ENCODE measurements at places on chromosomes 6 and 20. TPM values are rescaled to one million over a fixed set of nuclear protein-coding genes. Genes with fewer than 3 reads are reported as not detected.

GLP1R gene
- total RNA-seq = 2.2 TPM

RIPPLY2 gene
- total RNA-seq = not detected

DNA sequence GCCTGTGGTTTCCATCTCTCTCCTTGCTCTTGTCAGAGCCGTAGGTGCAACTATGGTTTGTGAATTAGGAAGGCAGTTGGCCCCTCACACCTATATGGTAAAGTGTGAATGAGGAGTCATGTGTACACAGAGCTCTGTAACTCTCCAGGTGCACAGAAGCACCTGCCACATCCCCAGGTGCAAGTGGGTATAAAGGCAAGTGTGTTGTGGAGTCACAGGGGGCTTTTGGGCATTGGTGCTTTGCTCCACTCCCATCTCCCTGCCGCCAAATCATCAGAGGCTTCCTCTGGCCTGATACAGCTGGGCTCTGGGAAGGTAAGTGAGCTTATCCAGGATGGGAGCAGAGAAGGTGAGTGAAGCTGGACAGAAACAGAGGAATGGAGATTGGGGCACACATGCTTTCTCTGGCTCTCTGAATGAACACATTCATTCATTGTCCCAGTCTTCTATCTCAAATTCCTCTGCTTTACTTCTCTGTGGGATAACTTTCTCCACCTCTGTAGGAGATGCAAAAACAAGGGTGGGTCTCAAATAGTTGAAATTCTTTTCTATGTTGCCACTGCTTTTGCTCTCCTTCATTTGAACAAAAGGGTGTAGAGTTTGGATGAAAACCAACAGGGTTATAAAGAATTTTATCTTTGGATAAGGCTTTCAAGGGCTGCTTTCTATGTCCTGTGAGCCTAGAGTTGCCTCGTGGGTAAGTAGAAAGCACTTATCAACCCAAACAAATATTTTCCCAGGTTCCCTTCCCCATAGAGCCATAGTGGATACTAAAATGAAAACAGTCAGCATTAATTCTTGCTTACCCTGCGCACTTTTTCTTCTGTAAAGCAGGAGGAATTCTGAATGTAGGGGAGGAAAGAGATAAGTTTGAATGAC, 45.0 kb upstream of the RIPOR2 start:
- H3K4me1 ChIP-seq = peaks cover 5% of the 10 kb centered on the region
- H3K36me3 ChIP-seq = peaks cover 3% of the 10 kb centered on the region
- no peak overlapping the region for H3K27ac ChIP-seq
- no peak for DNase-seq

C20orf202 gene
- total RNA-seq = 0.16 TPM

GRCh38 chr6:107735906-107736635, 88.0 kb downstream of the SCML4 start:
- H3K36me3 ChIP-seq = peaks cover 4% of the 10 kb centered on the region
- H3K27ac ChIP-seq = peak overlapping the region; percentile 39
- no peaks in the 10 kb centered on the region for H3K27me3 ChIP-seq
- DNase-seq = peak; percentile 62

- no peak overlapping the region for H3K27ac ChIP-seq
- no peak overlapping the region for H3K4me3 ChIP-seq
- no peaks in the 10 kb centered on the region for H3K27me3 ChIP-seq
- no peaks in the 10 kb centered on the region for H3K36me3 ChIP-seq
- peaks cover 4% of the 10 kb centered on the region for H3K4me1 ChIP-seq
Observed at GRCh38 chr6:151680846-151681432, 126.5 kb upstream of the ESR1 start.

- no peak overlapping the region for H3K27ac ChIP-seq
- H3K27me3 ChIP-seq = no peaks in the 10 kb centered on the region
- no peak overlapping the region for H3K4me3 ChIP-seq
- no peak for DNase-seq
Observed at GRCh38 chr20:48169650-48170225, 384.5 kb upstream of the SULF2 start.

- H3K27me3 ChIP-seq = no peaks in the 10 kb centered on the region
Observed at GRCh38 chr20:45413479-45413878, 2.5 kb upstream of the PIGT start.

- H3K36me3 ChIP-seq = no peaks in the 10 kb centered on the region
- DNase-seq = no peak
Observed at GRCh38 chr20:31580706-31581105, 24.4 kb upstream of the ID1 start.

- no peaks in the 10 kb centered on the region for H3K27me3 ChIP-seq
- no peaks in the 10 kb centered on the region for H3K36me3 ChIP-seq
- no peak for DNase-seq
- no peaks in the 10 kb centered on the region for H3K4me1 ChIP-seq
- no peak overlapping the region for H3K4me3 ChIP-seq
Observed at GRCh38 chr20:10863337-10864060, 189.7 kb upstream of the JAG1 start.

DNA sequence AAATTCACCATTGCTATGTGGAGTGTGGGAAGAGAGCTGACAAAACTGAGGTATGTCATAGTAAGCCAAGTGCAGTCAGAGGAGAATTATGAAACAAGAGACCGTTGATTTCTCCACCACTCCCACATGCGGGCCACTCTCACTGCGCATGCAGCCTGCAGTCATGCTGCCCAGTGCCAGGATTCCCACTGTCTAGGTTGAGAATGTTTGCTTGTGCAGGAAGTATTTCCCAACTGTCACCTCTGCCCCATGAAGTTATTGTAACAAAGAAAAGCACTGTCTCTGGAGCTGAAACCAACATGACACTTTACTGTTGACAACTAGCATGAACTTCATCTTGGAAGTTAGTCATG, 18.7 kb upstream of the SFT2D1 start:
- no peak overlapping the region for H3K27ac ChIP-seq
- DNase-seq = no peak
- H3K27me3 ChIP-seq = peaks cover 3% of the 10 kb centered on the region
- no peaks in the 10 kb centered on the region for H3K4me1 ChIP-seq
- H3K4me3 ChIP-seq = no peak overlapping the region

KIZ gene
- total RNA-seq = 32.9 TPM
